Activated CD4-positive, alpha-beta T cell treated with anti-CD3 and anti-CD28 coated beads for 24 hours (primary cell): ENCODE measurements at places on chromosomes 13 and 19.
A peak's percentile ranks its signal among the peaks of the same experiment; 100 is the strongest.

DNA sequence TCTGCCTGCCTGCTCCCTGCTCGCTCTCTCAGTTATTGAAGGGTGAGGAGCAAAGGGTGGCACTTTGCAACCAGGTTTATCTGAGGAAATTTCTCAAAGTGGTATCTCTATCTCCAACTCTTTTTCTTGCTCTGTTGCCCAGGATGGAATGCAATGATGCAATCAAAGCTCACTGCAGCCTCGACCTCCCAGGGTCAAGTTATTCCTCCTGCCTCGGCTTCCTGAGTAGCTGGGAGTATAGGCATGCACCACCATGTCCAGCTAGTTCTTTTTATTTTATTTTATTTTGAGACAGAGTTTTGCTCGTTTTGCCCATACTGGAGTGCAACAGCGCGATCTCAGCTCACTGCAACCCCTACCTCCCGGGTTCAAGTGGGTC, 4.9 kb downstream of the ACTMAP start:
- DNase-seq: no peak

GRCh38 chr13:75368167-75368566, 113.8 kb downstream of the TBC1D4 start:
- DNase-seq: no peak

DNA sequence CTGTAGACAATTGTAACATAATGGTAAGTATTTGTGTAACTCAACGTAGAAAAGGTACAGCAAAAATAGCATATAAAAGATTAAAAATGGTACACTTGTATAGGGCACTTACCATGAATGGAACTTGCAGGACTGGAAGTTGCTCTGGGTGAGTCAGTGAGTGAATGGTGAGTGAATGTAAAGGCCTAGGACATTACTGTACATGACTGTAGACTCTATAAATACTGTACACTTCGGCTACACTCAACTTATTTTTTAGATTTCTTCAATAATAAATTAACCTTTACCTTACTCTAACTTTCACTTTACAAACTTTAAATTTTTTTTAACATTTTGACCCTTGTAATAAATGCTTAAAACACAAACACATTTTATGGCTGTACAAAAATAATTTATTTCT, 72.1 kb upstream of the FAM216B start:
- no peak for DNase-seq

DNA sequence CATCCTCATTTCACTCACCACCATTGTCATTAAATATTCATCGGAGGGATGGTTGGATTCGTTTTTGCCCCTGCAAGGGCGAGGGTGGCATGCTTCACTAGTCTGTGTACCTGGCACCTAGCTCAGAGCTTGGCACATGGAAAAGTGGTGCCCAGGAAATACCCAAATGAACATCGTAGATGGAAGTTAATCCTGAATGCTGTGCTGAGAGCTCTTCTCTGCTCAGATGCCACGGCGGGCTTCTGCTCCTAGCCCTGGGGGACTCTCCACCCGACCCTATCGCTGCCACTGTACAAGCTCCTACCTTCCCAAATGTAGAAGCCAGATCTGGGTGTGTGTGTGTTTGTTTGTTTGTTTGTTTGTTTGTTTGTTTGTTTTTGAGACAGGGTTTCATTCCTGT, 113.0 kb upstream of the ZNF507 start:
- DNase-seq: no peak

DNA sequence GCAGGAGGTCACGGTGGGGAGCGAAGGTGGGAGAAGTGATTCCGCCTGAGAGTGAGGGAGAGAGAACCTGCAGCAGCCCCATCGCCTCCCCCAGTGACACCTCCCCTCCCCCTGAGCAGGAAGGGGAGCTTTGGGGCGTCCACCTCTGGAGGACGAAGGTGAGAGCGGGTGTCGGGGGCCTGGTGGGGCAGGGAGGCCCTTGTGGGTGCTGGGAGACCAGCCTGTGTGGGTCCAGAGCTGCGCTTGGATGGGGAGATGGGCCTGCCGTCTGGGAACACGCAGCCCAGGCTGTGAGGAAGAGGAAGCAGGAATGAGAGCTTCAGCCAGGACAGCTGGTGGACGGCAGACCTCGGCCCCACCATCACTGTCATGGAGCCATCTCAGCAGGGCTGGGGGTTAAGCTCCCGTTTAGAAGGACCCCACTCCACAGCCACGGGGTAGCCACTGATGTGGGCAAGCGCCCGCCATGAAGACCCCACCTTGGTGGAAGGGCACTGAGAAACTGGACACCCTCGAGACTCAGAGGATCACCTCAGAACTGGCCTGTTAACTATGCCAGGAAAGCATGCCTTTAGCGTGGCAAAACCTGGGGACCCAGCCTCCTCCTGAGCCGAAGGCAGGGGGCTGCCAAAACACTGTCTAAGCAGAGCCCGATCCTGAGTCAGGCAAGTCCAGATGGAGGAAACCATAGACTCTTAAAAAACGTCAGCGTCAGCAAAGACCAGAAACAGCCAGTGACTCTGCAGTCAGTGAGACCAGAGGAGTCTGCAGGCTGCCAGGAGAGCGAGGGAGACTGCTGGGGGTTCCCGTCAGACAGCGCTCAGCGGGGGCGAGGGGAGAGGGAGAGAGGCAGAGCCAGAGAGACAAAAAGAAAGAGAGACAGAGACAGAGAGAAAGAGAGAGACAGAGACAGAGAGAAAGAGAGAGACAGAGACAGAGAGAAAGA, 6.4 kb upstream of the PROZ start:
- no peak for DNase-seq

DNA sequence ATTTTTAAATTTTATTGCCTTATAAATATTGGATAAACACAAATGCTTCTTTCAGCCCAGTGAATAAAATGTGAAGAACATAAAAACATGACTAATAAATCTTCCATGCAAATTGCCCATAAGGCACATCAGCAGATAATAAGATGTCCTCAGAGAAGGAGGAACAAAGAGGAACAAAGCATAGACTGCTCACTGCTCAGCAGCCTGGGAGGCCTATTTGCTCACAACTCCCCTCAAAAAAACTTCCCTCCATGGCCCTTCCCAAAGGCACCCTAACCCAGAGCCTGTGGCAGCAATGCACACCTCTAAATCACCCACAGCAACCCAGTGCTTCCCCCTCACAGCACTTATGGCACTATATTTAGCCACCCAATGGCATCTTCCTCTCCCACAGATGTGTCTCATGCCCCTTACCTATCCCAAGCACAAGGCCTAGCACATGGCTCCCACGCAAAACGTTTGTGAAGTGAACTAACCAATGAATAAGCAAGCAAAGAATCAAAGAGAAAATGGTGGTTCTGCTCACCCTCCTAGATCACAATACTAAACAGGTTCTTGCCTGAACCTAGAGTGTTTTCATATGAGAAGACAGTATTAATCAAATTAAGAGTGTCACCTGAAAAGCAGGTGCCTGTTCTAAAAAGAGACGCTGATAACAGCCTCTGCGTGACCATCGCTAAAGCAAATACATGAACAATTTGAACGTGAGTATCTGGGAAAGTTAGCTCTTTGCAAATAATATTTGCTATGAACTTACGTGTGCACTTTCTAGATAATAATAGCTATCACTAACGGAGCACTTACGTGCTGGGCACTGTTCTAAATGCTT, 96.9 kb downstream of the TBC1D4 start:
- DNase-seq: no peak

GRCh38 chr19:11363881-11364280, 8.6 kb downstream of the PLPPR2 start:
- DNase-seq: no peak

GRCh38 chr19:913080-913748, at the start of gene R3HDM4:
TSS of gene R3HDM4 (minus strand) at chr19:913219. CDS start at chr19:913157, 62 bp downstream.
- peak; percentile 78 for DNase-seq

DNA sequence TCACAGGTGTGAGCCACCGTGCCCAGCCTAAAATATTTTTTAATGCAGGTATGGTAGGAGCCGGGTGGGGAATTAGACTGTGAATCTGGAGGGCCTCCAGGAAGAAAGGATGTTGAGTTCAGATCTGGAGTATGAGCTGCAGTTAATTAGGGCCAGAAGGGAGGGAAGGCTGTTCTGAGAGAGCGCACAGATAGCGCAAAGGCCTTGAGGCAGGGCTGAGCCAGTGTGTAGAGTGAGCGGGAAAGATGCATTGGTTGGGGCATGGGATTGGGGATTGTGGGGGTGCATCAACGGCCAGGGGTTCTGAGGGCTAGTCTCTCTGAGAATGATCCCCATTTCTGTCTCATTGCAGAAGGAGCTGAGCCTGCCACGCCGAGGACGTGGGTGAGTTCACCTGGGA, 9.7 kb downstream of the MAST3 start:
- no peak for DNase-seq

DNA sequence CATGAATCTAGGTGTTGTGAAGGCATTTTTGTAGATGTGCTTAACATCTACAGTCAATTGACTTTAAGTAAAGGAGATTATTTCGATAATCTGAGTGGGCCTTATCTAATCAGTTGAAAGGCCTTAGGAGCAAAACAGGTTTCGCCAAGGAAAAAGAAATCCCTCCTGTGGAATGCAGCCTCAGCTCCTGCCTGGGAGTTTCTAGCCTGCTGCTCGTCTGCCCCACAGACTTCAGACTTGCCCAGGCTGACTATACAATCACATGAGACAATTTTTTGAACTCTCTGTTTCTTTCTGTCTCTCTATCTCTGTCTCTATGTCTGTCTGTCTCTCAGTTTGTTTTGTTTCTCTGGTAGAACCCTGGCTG, 312.5 kb downstream of the OLFM4 start:
- no peak for DNase-seq

GRCh38 chr19:17778251-17778967, 16.5 kb upstream of the B3GNT3 start:
- DNase-seq: peak; percentile 48

DNA sequence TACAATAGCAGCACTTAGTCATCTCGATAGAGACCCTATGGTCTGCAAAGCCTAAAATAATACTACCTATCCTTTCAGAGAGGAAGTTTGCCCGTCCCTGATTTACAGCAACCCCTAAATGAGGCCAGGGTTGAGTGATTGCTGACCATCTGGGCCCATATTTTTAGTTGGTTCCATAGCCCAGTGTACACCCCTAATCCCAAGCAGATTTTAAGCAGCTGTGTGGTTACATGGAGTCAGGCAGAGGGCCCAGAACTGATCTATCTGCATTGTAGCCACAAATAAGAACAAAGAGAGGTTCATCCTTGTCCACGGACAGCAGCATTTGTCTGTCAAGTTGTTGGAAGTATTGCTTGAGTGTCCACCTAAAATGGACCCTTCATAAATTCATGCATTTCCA, 148.2 kb downstream of the DCT start:
- DNase-seq: no peak

DNA sequence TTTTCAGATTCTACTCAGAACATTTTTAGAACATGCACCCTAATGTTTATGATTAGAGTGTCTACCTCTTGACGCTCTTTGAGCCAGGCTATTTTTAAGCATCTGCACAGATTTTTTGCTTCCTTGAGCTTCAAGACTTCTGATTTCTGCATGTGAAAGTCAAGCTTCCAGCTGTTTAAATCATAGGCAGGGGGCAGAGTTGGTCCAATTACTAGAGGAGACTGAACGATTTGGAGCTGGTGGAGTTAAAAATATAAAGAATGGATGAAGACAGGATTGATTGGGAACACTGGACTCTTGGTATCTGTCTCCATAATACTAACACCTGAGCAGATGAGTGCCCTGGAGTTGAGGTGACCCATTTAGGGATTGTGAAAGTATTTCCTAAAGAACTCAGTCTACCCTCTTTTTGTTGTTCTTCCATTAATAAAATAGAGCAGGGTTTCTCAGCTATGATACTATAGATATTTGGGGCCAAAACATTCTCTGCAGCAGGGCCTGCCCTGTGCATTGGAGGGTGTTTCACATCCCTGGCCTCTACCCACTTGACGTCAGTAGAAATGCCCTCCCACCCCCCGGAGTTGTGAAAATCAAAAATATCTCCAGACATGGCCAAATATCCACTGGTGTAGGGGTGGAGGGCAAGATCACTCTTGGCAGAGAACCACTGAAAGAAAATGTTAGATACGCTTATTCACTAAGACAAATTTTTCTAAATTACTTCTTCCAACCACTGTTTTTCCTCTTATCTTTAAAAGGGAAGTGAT, 160.1 kb downstream of the COG6 start:
- DNase-seq: no peak

GRCh38 chr19:47618771-47619170, 9.8 kb downstream of the BICRA start:
- DNase-seq: no peak

DNA sequence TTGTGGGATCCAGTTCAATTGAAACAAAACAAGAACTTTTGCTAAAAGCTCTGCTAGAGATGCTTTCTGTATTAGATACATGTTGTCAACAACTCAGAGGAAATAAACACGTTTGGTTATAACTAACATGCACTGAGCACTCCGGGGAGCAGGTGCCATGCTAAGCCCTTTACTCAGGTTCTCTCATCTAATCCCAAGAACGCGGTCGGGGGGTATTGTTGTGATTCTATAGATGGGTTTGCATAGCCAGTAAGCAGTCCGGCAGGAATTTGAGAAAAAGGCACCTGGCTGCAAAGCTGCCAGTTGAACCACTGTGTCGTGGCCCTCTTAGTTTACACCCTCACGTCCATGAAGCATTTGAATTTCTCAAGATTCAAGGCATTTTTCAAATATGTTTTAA, 24.3 kb upstream of the SPACA7 start:
- DNase-seq: no peak

- DNase-seq: no peak
Observed at GRCh38 chr13:62799931-62800436, 1384.3 kb upstream of the PCDH20 start.

DNA sequence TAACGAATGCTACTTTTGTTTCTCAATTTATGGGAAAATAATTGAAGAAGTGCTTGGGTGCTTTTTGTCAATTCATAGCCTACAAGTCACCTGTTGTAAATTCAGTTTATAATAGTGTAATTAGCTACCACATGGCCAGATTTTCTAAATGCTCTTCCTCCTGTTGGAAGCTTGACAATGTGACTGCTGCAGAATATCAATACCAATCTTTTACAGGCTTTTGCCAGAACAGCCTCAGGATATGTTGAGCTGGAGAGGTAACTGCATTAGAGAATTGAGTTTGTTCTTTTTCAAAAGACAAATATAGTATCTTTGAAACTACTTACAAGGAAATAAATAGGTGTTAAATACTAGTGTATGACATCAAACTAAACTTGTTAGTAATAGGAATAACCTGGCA, 277.8 kb downstream of the POU4F1 start:
- DNase-seq: no peak

DNA sequence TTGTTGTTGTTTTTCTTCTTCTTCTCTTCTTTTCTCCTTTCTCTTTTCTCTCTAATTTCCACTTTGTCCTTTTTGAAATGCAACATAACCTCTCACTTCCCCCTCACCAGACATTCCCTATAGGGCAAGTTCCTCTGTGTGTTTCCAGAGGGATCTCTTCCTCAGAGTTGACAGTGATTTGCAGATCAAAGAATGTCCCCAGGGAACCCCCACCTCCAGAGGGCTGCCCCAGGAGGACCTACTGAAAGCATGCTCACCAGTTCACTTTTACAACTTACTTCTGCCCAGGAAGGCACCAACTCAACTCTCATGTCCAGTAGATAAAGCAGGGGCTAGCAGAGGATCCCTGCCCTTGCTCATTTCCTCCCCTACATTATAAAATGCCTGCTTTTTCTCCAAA, 1648.0 kb downstream of the PCDH9 start:
- no peak for DNase-seq
